ENCODE measurements at places on chromosomes 3 and 15.

GRCh38 chr3:55075846-55076245 lies 148.0 kb upstream of the LRTM1 start:
- DNase-seq, result no peak

- no peak for DNase-seq
These were observed 10.6 kb upstream of the PCSK6 start for GRCh38 chr15:101499863-101500713.

- DNase-seq, result no peak
These were observed 34.3 kb downstream of the GOLGA6L10 start for GRCh38 chr15:82314769-82315518.

DNA sequence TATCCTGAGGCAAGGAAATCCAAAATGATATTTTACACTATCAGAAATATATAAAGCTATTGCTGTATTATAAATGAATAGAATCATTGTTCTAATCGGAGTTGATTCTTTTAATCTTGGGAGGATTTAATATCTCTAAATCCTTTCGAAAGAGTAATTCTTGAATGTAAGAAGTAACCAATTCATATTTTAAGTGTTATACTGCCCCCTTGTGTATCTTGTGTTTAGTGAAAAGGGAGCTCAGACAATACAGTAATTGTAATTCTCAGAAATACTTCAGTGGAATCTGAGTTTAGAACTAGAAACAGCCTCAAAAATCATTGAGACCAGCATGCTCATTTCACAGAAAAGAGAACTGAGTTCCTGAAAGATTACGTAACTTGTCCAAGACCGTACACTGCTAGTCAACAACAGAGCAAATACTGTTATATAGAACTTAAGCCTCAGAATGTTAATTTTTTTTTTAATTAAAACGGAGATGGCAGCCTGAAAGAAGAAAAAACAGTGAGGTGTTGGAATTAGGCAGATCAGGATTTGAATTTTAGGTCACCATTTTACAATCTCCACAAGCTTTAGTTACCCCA lies 42.9 kb downstream of the PLCH1 start:
- DNase-seq, result no peak

DNA sequence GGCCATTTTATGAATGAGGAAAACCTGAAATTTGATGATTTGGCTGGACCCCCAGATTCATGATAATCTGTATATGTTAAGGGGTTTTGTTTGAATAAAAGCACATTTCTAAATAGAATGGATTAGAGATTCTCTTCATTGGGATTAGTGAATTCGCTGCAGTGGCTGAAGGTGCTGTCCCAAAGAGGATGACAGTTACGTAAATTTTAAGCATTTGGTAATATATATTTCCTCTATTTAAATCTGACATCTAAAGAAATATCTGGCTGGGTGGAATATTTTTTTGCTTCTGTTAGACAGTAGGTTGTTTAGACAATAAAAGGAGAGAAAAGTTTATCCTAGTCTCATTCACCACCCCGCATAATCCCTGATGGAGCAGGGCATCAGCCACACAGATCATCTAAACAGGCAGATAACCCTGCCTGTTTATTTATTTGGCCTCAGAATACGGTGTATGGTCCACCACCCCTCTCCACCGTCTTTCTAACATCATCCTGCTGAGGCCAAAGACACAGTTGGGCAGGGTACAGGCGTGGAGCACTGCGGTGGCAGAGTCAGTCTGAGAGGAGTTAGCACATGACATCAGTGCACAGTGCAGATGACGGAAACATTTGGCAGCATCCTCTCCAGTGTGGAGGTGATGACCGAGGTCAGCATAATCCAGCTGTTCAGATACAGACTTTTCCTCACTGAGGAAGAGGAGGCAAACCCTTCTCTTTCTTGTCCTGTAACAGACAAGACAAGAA lies 20.4 kb upstream of the NFKBIZ start:
- DNase-seq, result no peak

DNA sequence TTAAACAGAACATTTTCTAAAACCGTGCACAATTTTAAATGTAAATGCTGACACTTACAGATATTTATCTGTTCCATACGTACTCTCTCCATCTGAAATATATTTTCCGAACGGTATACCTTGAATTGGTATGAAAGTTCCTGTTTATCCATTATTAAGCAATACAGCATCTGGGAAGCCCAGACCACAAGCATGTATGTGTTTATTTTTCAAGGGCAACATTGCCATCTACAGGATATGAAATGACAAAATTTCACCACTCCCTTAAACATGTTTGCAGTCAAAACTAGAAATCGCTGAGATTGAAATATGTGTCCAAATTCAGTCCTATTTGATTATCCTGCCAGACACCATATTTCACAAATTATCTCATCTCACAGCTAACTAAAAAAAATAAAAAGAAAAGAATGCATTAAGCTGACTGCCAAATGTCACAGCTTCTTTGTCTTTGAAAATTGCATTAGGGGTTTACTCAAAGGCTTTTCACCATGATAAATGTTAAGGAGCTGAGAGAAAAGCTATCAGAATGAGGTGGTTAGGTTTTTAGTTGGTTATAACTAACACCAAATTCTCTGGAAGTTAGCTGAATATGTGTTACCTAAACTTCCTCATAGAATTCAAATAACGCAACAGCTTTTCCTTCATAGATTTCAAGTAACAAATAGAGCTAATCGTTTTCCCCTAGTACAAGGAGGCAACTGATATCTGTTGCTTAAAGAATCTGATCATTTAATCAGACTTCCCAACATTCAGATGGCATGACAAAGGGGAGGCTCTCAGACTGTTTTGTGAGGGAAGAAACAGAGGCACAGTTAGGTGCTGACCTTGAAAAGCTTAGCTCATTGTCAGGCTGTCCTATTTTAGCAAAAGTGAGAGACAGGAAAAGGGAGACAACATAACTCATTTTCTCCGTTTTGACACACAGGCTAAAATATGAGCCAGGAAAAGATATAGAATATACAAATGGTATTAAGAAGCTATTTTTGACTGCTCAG lies 533.1 kb downstream of the TBL1XR1 start:
- DNase-seq, result no peak

GRCh38 chr3:187261541-187261969 lies 30.0 kb downstream of the MASP1 start:
- no peak for DNase-seq

- DNase-seq, result no peak
These were observed 25.1 kb upstream of the BCL2L10 start for GRCh38 chr15:52137432-52138357.

DNA sequence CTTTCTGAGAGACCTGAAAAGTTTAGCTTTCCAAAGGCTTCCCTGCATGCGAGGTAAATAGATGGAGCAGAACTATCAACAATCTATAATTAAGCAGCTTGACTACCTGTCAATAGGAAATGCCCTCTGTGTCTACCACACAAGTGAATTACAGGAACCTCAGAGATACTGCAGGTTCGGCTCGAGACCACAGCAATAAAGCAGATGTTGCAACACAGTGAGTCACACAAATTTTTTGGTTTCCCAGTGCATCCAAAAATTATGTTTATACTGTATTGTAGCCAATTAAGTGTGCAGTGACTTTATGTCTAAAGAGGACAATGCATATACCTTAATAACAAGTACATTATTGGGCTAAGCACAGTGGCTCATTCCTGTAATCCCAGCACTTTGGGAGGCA lies 252.0 kb downstream of the UBE2E2 start:
- no peak for DNase-seq

DNA sequence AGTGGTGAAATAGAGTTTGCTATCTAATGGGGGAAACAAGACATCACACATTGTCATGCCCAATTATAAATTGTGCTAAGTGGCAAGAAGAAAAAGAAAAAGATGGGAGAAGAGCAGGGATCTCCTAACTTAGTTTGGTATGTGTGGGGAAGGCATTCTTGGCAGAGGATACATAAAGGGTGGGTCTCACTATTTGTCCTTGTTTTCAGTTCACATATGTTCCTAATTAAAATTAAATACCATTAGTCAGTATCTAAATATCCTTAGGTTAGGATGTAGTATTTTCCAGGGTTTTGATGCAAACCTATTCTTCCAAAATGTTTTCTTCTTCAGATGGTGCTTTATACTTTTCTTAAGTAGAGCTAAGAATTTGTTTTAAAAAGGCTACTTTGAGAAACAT lies 173.7 kb downstream of the B3GALNT1 start:
- no peak for DNase-seq

GRCh38 chr3:57596495-57597126 lies 533 bp downstream of the ARF4 start:
- DNase-seq, result peak; percentile 34

GRCh38 chr15:67100801-67101581 lies 35.6 kb downstream of the SMAD3 start:
- DNase-seq, result no peak

DNA sequence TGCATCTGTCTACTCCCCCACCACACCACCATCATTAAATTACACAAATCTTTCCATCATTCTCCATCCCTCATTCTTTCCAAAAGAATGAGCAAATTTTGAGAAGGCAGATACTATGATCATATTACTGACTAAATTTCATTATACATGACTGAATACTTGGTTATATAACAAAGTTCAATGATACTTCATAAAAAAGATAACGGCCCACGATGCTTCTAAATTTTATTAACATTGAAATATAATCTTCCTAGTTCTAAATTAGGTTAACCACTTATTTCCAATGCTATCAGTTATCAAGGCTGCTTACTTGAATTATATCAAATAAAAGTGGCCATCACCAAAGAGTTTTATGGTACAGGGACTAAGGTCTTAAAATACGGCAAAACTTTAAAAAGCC lies 13.5 kb downstream of the HERC1 start:
- DNase-seq, result no peak

DNA sequence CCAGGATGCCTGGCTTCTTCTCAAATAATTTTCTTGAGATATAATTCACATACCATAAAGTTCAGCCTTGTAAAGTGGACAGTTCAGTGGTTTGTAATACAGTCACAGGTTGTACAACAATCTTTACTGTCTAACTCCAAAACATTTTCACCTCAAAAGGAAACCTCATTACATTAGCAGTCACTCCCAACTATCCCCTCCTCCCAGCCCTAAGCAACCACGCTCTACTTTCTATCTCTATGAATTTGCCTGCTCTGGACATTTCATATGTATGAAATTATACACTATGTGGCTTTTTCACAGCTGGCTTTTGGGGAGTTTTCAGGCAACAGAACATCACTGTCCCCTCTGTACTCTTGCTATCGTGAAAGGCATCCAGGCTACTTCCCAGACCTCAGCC lies 17.5 kb downstream of the TGM5 start:
- no peak for DNase-seq

All from stimulated activated CD8-positive, alpha-beta memory T cell treated with anti-CD3 and anti-CD28 coated beads, Interleukin-15, amount 100 ng/mL, for 1 hour (primary cell).